MM.1S (cell line): ENCODE measurements at places on chromosomes 16 and 17.

- DNase-seq: no peak
Measured at GRCh38 chr16:2058872-2059271, 11.1 kb downstream of the TSC2 start.

- no peak for DNase-seq
Measured at GRCh38 chr17:16381496-16381820, 567 bp downstream of the UBB start.

DNA sequence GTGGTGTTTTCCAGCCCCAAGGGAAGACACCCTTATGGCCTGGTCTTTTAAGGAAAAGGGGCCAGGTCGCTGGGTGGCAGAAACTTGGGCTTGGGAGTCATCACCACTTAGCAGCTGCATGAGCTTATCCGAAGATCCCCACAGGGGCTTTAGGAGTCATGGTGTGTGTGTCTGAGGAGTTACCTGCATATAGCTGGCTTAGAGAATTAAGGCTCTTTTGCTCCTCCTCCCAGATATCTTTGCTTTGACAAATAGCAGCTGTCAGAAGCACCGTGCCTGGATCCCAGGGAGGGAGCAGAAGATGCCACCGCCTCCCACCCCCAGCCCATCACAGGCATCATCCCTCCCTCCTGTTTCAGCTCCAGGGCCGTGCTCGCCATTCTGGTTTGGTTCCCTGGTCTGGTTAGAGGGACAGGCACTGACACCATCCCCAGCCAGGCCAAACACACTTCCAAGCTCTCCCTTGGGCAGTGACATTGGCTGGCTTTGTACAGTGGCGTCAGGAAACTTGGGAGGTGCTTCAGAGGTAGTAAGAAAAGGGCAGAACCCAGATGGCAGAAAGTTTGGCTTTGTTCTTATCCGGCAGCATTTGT lies 17.4 kb downstream of the LDHD start:
- no peak for DNase-seq

GRCh38 chr17:66957951-66958579 lies 6.4 kb upstream of the CACNG4 start:
- no peak for DNase-seq

GRCh38 chr16:85761861-85762260 lies 11.0 kb upstream of the C16orf74 start:
- no peak for DNase-seq

GRCh38 chr17:74607221-74607620 lies 15.1 kb upstream of the CD300LD start:
- DNase-seq: no peak

- no peak for DNase-seq
Measured at GRCh38 chr16:80202831-80203413, 337.9 kb upstream of the DYNLRB2 start.

- DNase-seq: no peak
Measured at GRCh38 chr17:10197721-10198508, 491 bp downstream of the GAS7 start.

DNA sequence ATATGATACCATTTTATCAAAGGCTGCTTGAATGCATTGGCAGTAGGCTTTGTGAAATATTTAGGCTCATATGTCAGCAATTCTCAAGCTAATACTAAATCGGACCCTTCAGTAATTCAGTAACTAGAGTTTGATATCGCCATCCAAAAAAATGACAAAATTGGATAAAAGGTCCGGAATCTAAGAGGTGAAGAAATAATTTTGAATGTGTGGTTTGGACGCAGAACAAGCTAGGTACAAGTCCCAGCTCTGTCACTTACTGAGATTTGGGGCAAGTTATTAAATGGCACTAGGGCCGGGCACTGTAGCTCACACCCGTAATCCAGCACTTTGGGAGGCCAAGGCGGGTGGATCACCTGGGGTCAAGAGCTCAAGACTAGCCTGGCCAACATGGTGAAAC lies 956.5 kb downstream of the CDH11 start:
- no peak for DNase-seq

DNA sequence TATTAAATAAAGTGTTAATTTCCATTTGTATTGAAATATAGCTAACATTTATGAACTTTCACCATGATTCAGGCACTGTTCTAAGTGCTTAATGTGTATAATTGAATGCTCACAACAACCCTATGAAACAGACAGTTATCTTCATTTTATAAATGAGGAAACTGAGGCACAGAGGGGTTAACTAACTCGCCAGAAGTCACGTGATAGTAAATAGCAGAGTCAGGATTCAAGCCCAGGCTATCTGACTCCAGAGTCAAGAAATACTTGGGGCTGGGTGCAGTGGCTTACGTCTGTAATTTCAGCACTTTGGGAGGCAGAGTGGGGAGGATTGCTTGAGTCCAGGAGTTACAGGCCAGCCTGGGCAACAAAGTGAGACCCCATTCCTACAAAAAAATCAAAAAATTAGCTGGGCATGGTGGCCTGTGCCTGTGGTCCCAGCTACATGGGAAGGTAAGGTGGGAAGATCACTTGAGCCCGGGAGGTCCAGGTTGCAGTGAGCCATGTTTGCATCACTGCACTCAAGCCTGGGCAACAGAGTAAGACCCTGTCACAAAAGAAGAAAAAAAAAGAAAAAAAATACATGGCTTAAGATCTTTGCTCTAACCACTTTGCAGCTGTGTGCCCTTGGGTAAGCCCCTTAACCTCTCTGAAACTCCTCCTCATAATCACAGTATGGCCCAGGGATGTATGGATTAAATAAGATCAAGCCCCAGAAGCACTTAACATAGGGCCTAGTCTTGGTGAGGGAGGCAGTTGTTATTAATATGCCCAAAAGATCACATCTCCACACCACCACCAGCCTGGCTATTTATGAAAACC lies 29.0 kb downstream of the WSB1 start:
- DNase-seq: no peak

- DNase-seq: no peak
Measured at GRCh38 chr16:69435977-69436820, 11.8 kb downstream of the CYB5B start.

DNA sequence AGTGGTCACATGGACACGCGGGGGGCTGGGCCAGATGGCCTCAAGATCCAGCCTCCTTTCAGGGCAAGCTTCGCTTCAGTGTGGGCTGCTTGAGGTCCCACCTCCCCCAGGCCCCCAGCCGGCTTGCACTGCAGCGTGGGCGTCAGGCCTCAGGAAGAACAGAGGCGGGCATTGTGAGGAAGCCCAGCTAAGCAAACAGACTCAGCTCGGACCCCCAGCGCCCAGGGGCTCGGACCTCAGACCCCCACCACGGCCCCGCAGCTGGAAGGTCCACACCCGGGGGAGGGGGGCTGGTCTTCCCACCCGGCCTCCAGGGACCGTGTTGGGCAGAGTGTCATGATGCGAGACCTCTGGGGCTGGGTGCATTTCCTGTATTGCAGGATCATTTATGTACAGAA lies 24.7 kb upstream of the ZNF469 start:
- DNase-seq: no peak
